ENCODE measurements at places on chromosomes 2 and 18. TPM values are rescaled to one million over a fixed set of nuclear protein-coding genes. Genes with fewer than 3 reads are reported as not detected.

- no peak for DNase-seq
These were observed 514.5 kb downstream of the LRRTM4 start for GRCh38 chr2:77007686-77008085.

DNA sequence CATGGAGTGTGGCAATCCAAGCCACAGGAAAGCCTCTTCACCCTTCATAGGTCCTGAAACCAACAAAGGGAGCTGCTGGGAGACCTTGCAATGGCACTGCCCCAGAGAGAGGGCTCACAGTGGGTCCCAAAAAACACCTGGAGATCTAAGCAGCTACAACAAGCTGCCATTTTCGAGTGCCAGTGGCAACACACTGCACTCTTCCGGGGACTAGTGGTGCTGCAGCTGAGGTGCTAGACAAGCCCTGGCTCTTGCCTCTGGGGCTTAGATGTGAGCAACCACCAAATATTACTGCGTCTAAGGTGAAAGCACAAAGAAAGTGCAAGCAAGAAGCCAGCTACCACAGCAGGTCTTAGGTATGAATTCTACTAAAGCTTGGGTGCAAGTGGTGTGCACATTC, 192.9 kb downstream of the NOL4 start:
- DNase-seq = no peak

- peak; percentile 84 for DNase-seq
These were observed 105.9 kb downstream of the RBMS1 start for GRCh38 chr2:160387558-160388262.

DNA sequence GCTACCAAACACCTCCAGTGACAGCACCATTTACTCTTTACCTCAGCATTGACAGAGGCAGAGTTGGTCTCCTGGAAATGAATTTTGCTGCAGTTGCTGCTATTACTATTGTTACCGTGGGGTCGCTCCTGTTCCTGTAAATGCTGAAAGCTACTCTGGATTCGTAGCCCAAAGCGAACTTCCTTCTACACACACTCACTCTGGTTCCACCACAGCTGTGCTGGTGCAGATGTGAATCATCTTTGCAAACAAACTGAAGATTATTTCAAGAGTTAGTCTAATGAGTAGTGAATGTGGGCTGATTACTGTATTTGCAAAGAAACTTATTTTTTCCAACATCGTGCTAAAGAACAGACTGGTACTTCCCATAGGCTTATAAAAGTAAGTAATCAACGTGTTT, 304.0 kb downstream of the LPIN1 start:
- DNase-seq = peak; percentile 82

DNA sequence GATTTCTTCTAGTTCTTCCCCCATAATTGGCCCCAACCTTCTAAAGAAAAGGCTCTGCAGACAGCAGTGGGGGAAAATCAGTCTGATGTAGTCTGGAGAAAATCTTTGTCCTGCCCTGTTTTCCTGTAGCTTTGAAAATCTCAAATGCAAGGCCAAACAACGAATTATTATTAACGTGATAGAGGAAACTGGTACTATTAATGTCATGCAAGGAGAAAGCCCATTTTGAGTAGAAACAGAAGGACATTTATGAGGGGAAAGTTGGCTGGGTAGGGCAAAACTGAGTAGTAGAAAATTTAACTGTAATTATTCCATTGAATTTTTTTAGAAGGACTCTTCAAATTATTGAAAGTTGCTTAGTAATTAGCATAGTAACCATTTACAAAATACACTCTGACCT, 98.8 kb downstream of the FMNL2 start:
- no peak for DNase-seq

GRCh38 chr2:187956906-187957534, 334.7 kb upstream of the GULP1 start:
- no peak for DNase-seq

DNA sequence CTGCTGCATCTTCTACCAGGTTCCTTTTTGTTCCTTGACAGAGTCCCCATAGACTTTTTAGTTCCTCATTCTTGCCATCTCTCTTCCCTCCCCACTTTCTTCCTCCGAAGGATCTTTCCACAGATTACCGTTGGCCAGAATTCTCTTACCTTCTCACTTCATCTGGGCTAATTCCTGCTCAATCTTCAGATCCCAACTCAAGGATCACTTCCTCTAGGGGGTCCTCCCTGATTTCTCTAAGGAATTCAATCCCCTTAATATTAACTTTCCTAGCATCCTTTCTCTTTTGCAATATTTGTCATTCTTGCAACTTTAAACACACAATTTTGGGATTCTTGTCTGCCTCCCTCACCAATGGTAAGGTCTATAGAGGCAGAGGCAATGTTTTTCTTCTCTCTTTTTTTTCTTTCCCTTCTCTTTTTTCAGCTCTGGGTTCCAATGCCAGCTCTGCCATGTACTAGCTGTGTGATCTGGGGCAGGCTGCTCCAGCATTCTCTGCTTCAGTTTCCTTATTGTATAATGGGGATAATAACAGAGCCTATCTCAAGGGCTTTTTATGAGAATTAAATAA, 5.4 kb upstream of the KCNE4 start:
- no peak for DNase-seq

DNA sequence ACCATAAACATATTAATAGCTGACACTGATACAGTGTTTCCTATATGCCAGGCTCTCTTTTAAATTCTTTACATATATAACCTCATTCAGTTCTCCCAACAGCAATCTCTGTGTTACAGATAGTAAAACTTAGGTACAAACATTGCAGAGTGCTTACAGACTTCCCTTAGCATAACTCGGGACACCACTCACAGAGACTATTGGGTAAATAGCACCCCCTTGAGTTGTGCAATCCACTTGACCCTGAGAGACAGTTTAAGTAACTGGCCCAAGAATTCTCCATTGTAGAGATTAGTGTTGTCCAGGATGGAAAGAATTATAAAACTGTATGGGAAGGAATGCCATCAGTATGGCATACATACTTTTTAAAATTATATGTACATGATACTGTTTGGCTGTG, 110.1 kb downstream of the POLE4 start:
- no peak for DNase-seq

DNA sequence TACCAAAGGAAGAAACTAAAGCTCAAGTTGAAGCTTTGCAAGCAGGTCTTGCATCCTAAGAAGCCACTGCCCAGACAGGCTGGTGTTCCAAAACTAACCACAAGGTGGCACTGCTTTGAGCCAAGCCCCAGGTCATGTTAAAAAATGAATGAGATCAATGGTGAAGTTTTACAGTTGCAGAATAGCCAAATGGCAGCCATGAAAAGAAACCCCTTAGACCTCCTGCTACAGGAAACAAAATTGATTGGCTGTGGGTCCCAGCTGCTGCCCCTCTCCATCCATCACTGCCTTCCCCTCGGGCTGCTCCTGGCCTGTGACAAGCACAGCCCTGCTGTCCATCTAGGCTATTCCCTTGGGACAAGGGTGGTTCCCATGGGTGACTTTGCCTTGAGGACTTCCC, 20.7 kb upstream of the MREG start:
- DNase-seq = peak; percentile 76

DNA sequence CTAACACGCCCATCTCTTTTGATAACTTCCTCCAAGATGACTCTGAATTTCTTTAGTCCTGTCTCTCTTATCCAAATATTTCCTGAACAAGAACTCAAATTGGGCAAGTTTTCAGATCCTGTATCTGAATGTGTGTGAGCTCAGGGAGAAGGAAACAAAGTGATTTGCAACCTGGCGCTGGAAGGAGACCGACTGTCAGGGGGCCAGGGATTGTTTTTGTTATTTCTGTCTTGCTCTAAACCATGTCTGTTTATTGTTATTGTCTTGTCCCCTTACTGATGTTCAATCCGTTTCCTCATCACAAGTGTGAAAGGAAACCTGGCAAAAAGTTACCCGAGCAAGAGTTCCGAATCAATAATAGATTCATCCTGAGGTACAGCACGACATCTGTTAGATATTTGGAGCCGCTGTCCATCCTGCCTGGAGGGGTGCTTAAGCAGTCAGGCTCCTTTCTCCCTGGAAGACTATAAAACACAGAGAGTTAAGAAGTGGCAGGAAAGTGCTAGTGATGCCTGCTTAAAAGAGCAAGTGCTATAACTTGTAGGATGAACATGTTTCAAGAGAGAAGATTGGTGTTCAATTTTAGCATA, 132.5 kb upstream of the OSR1 start:
- DNase-seq = no peak

- no peak for DNase-seq
These were observed 110.9 kb downstream of the SS18 start for GRCh38 chr18:25979369-25980040.

GRCh38 chr2:64995041-64995440, 5.8 kb downstream of the SLC1A4 start:
- DNase-seq = no peak

Gene PIEZO2
- total RNA-seq = under 0.01 TPM

Gene TOGARAM2
- total RNA-seq = not detected

Gene TMEM247
- not detected for total RNA-seq

Gene SLC9A2
- under 0.01 TPM for total RNA-seq

Gene PTGR3
- total RNA-seq = 6.3 TPM

Gene AGXT
- total RNA-seq = not detected

Gene FOXI3
- total RNA-seq = not detected

Gene TAF1B
- 28.7 TPM for total RNA-seq

Gene HOXD12
- total RNA-seq = not detected

Gene DYNAP
- not detected for total RNA-seq

Gene CXCR1
- total RNA-seq = not detected

Gene AQP12A
- not detected for total RNA-seq

Measured in bronchial epithelial cell (primary cell).